HFFc6 (cell line): ENCODE measurements at places on chromosomes 4 and X. TPM values are rescaled to one million over a fixed set of nuclear protein-coding genes. Genes with fewer than 3 reads are reported as not detected.

The NMU gene
- total RNA-seq, result not detected in 3 replicates

The CRLF2 gene
- total RNA-seq, result not detected in 3 replicates

DNA sequence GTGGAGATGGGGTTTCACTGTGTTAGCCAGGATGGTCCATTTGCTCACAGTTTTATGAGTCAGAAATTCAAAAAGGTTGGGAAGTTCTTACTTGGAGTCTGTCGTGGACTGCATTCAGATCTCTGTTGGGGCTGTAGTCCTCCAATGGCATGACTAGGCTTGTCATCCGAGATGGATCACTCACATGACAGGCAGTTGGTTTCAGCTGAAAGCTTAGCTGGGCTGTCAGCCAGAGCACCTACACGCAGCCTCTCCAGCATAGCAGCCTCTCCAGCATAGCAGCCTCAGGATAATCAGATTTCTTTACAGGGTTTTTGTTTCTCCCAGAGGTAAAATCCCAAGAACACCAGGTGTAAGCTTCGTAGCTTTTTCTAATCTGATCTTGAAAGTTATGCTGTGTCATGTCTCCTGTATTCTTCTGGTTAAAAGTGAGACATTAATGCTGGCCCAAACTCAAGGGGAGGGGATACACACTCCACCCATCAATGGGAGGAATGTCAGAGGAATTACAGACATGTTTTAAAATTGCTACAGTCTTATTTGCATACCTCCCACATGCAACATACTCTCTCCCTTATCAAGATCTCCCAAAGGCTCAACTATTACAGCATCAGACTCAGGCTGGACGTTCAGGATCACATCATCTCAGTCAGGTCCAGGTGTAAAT, 31.6 kb upstream of the SOD3 start:
- no peaks in the 10 kb centered on the region; the same call in 1 of the 2 replicates for H3K27me3 ChIP-seq
- no peaks in the 10 kb centered on the region; the same call in 1 of the 2 replicates for H3K36me3 ChIP-seq
- DNase-seq, result peak; percentile 22
- peaks cover 32% of the 10 kb centered on the region for H3K4me1 ChIP-seq

- H3K36me3 ChIP-seq, result no peaks in the 10 kb centered on the region
- H3K4me1 ChIP-seq, result no peaks in the 10 kb centered on the region; the same call in 1 of the 2 replicates
- peak; percentile 2 for DNase-seq
- no peaks in the 10 kb centered on the region for H3K27me3 ChIP-seq
- no peak overlapping the region for H3K4me3 ChIP-seq
Observed at GRCh38 chr4:132646186-132646585, 502.9 kb upstream of the PCDH10 start.

GRCh38 chr4:10496200-10496599, 39.0 kb upstream of the ZNF518B start:
- H3K27me3 ChIP-seq, result peaks cover 27% of the 10 kb centered on the region
- H3K4me3 ChIP-seq, result no peak overlapping the region
- H3K36me3 ChIP-seq, result no peaks in the 10 kb centered on the region
- H3K27ac ChIP-seq, result no peak overlapping the region
- no peaks in the 10 kb centered on the region for H3K4me1 ChIP-seq

GRCh38 chr4:41189076-41189475, 25.3 kb downstream of the APBB2 start:
- H3K36me3 ChIP-seq, result peaks cover 12% of the 10 kb centered on the region
- H3K4me3 ChIP-seq, result no peak overlapping the region
- no peak for DNase-seq
- H3K27ac ChIP-seq, result peak overlapping the region; percentile 36
